ENCODE measurements at places on chromosomes 5 and 9. TPM values are rescaled to one million over a fixed set of nuclear protein-coding genes. Genes with fewer than 3 reads are reported as not detected.

Gene KCNMB1
- total RNA-seq: 45.6 TPM

- no peaks in the 10 kb centered on the region for H3K27me3 ChIP-seq
- no peak overlapping the region for H3K4me3 ChIP-seq
- H3K36me3 ChIP-seq: no peaks in the 10 kb centered on the region
- no peak for DNase-seq
Observed at GRCh38 chr5:124036786-124037185, 524.8 kb downstream of the CSNK1G3 start.

Gene LRRC14B
- total RNA-seq: not detected

- H3K27ac ChIP-seq: no peak overlapping the region
- no peak overlapping the region for H3K4me3 ChIP-seq
Observed at GRCh38 chr5:56981548-56982315, 29.8 kb upstream of the MIER3 start.

GRCh38 chr9:4662989-4663792, 1.1 kb downstream of the PLPP6 start:
- peak overlapping the region; percentile 80 for H3K27ac ChIP-seq
- DNase-seq: no peak
- H3K4me3 ChIP-seq: peak overlapping the region; percentile 90
- no peaks in the 10 kb centered on the region for H3K36me3 ChIP-seq
- H3K4me1 ChIP-seq: peaks cover 50% of the 10 kb centered on the region
- no peaks in the 10 kb centered on the region for H3K27me3 ChIP-seq

DNA sequence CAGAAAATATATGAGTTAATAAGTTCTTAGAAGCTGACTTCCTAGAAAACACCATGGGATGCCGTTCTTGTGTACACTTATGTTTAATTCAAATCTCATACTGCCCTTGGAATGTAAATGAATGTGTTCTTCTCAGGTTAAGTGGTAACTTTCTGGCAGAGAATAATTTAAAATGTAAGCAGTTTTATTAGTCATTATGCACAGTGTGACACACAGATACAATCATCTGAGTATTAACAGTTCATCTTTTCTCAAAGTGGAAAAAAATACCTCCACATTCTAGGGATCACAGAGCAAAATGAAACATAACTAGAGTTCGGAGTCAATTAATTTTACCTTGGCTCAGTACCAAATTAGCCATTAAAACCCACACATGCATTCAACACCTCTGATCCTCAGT, 508.1 kb downstream of the CDH9 start:
- no peak for DNase-seq
- no peak overlapping the region for H3K27ac ChIP-seq
- H3K4me1 ChIP-seq: no peaks in the 10 kb centered on the region
- H3K4me3 ChIP-seq: no peak overlapping the region
- no peaks in the 10 kb centered on the region for H3K36me3 ChIP-seq
- H3K27me3 ChIP-seq: no peaks in the 10 kb centered on the region

Measured in esophagus muscularis mucosa (tissue), 4 donors.